H1 (cell line): ENCODE measurements at places on chromosomes 4 and X. TPM values are rescaled to one million over a fixed set of nuclear protein-coding genes. Genes with fewer than 3 reads are reported as not detected.

DNA sequence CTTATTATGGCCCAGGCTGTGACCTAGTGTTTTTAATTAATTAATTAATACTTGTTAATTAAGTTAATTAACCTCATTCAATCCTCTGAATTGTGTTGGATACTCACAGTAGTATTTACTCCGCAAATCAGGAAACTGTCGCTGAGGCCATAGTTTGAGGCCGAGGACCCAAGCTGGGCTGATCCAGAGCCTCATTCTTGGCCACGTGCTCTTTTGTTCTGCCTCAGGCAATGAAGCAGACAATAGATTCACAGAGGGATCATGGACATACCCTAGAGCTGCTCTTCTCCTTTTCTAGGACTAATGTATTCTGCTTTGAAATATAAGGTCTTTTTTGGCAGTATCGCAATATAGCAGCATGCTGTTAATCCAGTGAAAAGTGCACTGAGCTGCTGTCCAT lies 24.0 kb upstream of the SNCA start:
- H3K27ac ChIP-seq: no peak overlapping the region
- no peaks in the 10 kb centered on the region for H3K4me1 ChIP-seq
- H3K36me3 ChIP-seq: no peaks in the 10 kb centered on the region

DNA sequence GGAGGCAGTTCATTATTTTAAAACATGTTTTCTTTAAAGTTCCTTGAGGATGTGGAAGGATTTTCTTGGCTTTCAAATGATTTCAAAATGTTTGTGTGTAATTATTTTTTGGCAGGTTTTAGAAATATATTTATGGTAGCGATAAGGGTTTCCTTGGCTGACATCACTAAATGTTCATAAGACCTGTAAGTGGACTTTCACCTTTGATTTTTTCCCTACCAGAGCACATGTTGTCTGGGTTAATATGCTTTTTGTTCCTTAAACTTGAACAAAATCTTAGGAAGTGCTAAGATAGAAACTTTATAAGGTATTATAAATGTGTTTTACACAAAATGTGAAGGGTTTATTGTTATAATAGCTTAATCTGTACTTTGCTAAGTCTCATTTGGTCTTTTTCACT lies 315.6 kb downstream of the PCDH7 start:
- no peak for DNase-seq
- H3K36me3 ChIP-seq: no peaks in the 10 kb centered on the region
- H3K27ac ChIP-seq: no peak overlapping the region
- H3K27me3 ChIP-seq: no peaks in the 10 kb centered on the region
- peaks cover 8% of the 10 kb centered on the region; the same call in 1 of the 2 replicates for H3K4me1 ChIP-seq
- H3K4me3 ChIP-seq: no peak overlapping the region

DNA sequence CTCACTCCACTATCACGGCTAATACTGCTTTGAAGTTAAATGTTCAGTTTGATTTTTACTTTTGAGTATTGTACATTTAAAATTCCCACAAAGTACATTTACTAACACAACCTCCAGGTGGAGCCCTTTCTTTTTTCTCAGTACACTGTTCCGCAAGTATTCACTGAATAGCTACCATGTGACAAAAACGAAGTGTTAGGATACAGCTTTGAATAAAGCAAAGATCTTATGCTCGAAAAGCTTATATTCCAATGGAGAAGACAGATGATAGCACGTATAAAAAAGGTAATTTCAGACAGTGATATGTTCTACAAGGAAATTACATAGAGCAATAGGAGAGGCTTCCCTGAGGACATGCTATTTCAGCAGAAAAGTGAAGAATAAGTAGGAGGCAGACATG lies 60.7 kb upstream of the ABCG2 start:
- H3K27ac ChIP-seq: no peak overlapping the region
- no peak overlapping the region for H3K4me3 ChIP-seq

RAB41 gene
- total RNA-seq: not detected in 2 replicates

DNA sequence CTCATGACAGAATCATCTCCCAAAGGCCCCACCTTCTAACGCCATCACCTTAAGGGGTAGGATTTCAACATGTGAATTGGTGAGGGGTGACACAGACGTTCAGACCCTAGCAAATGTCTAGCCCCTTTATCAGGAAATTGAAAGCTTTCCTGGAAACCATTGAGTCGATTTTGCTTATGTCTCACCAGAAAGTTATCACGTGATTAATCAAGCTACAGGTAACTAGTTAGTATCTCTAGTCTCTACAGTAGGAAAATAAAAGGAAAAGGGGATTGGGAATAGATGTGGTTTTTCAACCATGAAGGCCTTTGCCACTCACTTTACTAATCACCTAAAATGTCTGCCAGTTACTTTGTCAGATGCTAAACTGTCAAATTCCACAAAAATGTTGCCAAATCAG lies 1133.0 kb downstream of the PDHA2 start:
- H3K4me3 ChIP-seq: no peak overlapping the region
- no peaks in the 10 kb centered on the region for H3K36me3 ChIP-seq
